ENCODE measurements at places on chromosomes 11 and 22.

DNA sequence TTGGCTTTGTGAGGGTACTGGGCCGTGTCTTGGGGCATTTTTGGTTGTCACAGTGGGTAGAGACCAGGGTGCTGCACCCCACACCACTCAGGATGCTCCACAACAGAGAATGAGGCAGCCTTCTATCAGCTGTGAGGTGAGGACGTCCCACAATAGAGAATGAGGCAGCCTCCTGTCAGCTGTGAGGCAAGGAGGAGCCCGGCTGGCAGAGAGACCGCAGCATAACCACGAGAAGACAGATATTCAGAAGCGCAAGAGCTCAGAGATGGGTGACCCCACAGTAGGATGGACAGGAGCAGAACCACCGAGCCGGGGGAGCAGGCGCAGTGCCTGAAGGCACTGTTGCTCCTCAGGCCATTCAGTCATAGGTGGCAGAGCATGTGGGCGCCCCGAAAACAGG, 47.6 kb downstream of the AP2A2 start:
- no peak for DNase-seq

- DNase-seq: no peak
These were observed 7.4 kb downstream of the PEX26 start for GRCh38 chr22:18085188-18085587.

GRCh38 chr11:109184376-109184775, 237.6 kb upstream of the C11orf87 start:
- no peak for DNase-seq

DNA sequence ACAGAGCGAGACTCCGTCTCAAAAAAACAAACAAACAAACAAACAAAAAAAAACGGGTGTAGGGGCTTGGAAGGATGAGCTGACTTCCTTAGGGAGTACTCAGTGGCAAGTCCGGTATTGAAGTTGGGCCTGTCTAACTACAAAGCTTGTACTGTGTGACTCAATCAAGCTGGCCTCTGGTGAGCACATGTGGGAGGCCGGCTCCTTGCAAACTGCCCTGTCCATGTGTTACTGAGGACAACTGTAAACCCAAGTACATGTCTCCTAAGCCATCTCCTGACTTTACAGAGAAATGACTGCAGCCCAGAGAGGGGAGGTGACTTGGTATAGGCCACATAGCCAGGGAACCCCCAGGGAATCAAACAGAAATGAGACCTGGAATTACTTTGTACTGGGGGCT, 11.6 kb downstream of the RIBC2 start:
- no peak for DNase-seq

- DNase-seq: no peak
These were observed 90.6 kb upstream of the FGF3 start for GRCh38 chr11:69909561-69910518.

DNA sequence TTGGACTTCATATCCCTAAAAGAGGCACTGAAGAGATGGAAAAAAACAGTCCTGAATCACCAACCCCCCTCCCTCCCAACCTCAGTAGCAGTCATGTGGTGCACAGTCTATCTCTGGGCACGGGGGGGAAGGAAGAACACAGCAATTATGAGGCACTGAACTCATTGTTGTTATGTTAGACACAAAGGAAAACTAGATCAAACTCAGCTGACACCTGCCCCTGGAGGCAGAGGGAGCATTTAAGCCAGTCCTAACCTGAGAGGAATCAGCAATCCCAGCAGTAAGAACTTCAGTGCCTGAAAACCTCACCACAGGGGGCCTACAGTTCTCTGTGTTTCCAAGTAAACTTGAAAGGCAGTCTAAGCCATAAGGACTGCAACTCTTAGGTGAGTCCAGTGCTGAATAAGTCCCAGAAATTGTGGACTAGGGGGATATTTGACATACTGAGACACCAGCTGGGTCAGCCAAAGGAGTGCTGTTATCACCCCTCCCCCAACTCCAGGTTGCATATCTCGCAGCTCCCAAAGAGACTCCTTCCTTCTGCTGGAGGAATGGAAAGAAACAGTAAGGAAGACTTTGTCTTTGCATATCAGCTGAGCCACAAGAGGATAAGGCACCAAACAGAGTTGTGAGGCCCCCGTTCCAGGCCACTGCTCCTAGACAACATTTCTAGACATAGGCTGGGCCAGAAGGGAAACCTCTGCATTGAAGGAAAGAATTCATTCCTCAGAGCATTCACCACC, 72.5 kb downstream of the GLYATL1 start:
- no peak for DNase-seq

- DNase-seq: no peak
These were observed 330.3 kb downstream of the C11orf87 start for GRCh38 chr11:109752212-109752825.

- no peak for DNase-seq
These were observed 1.3 kb downstream of the MYH9 start for GRCh38 chr22:36386351-36386899.

- no peak for DNase-seq
These were observed 576.8 kb downstream of the SOX6 start for GRCh38 chr11:15779518-15779917.

DNA sequence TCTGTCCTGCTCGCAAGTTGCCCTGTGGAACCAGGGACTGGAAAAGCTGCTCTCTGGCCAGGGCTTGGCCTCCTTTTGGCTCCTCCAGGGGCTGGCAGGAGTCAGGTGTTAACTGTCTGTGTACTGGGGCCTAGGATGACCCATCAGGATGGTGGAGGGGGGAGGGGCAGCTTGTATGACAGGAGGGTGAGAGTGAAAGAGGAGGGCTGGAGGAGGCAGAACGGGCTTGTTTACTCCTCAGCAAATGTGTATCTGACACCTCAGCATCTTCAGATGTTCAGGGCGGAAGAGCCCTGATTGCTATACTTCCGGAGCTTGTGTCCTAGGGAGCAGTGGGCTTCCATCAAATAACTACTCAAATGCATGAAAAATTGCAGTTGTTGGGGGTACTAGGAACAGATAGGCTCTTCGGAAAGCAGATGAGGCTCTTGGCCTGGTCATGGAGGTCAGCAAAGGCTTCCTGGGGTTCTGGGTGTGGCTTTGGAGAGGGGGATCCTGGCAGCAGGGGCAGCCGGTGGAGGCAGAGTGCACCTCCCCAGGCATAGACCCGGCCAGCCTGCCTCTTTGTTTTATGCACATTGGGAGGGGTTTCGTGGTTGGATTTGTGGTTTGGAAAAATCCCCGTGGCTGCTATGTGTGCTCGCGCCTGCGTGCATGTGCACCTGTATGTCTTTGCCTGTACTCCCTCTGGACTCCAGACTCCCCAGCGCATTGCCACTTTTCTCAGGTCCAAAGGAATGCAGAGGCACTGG, 31.2 kb downstream of the CD82 start:
- no peak for DNase-seq

DNA sequence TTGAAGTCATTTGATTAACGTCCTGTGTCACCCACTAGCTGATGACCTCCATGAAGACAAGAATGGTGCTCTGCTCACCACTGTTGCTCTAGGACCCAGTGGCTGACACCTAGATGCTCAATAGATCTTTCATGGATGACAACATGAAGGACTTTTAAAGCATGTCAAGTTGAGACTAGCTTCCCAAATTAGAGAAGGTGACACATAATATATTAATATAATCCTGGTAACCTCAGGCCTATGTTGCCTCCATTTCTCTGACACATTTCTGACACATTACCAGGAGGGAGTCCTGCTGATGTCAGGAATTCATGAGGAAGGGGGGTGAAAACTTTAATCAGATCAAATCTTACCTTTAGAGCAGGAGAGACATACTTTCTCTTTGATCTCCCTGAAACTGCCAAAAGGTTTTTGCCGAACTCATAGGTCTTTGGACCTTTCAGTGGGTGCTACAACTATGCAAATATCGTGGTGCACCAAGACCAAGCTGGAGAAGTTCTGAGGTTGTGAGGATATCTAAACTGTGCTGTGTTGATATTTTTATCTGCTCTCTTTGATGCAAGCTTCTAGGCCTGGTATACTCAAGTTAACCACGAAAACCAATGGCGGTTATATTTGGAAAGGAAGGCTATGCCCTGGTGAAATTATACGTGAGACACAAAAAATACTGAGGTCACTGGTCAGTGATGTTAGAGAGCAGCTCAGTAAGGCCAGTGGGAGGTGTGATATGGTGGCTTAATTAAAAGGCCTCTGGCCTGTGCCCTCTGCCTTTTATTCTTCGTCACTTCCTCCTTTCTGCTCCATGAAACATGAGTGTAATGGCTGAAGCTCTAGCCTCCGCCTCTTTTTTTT, 13.2 kb upstream of the AMPD3 start:
- no peak for DNase-seq

DNA sequence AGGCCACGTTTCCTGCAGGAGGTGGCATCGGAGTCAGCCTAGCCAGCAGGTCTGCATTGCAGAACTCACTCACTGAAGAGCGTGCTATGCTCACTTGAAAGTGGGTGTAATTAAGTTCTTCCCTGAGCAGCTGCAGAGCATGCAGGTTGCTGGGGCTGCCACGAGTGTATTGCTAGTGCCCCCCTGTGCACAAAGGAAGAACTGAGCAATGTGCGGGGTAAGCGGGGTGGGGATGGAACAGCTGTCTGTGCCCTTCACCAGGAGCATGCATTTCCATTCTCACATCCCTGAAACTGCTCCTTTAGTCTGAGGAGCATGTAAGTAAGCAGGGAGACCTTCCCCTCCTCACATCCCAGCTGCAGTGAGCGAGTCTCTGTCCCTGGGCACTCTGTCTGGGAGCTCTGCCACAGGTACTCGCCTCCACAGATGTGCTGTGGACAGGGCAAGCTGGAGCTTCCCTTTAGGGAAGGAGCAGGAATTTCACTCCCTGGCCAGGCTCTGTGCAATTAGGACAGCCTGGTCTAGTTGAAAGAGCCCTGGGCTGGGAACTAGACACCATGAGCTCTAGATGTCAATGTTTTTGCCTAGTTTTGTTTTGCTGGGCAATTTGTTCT, 1031.8 kb downstream of the NTM start:
- peak; percentile 4 for DNase-seq

DNA sequence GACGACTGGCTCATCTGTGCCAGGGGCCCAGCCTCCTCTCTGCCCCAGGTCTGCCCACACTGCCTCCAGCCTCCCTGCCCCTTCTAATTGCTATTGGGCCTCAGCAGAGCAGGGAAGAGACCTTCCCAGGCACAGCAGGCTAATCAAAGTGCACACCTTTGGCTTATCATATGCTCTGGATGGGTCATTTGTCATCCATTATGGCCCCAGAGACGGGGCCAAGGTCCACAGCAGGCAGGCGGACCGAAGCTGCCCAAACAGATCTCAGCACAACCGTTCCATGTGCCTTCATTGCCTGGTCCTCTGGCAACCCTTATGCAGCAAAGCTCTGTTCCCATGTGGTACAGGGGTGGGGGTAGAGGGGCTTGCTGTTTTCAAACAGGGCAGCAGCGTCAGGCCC, 66.6 kb downstream of the TP53I11 start:
- no peak for DNase-seq

DNA sequence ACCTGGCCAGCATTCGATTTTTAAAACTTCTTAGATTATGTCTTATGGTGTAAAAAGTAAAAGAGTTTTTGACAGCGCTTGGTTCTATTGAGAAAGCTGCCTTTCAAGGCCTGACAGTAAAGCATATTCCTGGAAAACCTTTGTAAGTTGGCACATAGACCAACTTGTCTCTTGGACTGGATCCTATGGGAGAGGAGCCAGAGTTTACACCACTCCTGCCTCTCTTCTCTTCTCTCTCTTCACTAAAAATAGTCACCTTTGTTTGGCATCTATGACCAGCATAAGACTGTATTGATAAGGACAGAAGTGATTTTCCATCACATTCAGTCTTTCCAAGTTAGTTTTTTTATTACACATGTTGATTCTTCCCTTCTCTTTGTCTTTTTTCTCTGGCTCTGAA, 33.7 kb downstream of the CSRP3 start:
- DNase-seq: no peak

DNA sequence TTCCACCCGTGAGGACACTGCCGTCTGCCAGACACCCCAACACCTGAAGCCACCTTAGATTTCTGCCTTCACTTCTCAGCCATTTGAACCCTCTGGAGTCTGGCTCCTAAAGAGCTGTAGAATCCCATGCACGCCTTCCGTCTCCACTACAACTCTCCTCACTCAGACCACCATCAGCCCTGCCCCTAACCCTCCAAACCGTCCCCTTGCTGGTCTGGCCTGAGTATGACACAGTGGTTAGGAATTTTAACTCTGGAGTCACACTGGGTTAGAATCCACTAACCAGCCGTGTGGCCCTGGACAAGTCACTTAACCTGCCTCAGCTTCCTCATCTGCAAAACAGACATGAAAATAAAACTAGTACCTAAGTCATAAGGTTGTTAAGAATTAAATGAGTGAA, 3.0 kb downstream of the CNIH2 start:
- DNase-seq: no peak

DNA sequence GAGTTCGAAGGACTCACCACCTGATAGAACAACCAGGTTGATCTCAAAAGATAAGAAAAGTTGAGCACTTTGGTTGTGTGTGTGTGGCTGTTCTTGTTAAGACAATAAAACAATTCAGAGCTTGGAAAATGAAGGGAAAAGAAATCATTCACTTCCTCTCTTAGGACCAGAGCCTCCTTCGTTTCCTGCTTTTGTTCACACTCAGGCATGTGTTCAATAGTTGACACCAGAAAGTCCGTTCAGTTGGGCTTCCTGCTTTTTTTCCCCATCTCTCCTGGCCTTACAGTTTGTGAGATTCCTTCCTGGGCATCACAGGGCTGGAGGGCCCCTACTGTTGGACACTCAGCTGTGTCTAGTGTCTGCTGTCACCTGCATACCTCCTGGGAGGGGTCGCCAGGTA, 48.0 kb downstream of the TSPAN18 start:
- no peak for DNase-seq

GRCh38 chr11:87391496-87391895, 353.8 kb downstream of the TMEM135 start:
- DNase-seq: no peak

- DNase-seq: no peak
These were observed 632.6 kb upstream of the KIRREL3 start for GRCh38 chr11:127632976-127633680.
